NCI-H345 (cell line): ENCODE measurements at places on chromosomes 3 and 15.

- peak; percentile 5 for DNase-seq
Observed at GRCh38 chr3:10553591-10554235, 48.3 kb upstream of the ATP2B2 start.

DNA sequence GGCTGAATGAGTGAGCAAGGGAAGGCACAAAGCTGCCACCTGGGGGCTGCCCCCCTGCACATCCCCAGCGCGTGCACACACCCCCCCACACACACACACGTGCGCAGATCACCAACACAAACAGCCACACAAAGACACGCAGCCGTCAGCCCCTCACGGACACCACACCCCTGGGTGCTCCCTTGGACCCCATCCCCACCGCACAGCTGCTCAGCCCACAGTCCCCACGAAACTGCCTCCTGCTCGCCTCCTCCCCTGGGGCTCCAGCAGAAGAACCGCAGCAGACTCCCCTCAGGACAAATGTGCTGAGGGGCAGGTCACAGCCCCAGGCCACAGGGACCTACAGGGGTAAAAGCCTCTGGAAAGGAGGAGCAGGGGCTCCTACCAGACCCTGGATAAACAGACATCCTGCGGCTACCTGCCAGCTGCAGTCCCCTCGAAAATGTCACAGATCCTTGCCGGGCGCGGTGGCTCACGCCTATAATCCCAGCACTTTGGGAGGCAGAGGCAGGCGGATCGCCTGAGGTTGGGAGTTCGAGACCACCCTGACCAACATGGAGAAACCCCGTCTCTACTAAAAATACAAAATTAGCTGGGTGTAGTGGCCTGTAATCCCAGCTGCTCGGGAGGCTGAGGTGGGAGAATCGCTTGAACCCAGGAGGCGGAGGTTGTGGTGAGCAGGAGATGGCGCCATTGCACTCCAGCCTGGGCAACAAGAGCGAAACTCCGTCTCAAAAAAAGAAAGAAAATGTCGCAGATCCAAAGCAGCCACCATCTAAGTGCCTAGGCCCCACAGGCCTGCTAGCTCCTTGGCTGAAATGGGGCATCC lies 6.5 kb downstream of the TWF2 start:
- no peak for DNase-seq

- no peak for DNase-seq
Observed at GRCh38 chr3:183896610-183897009, 11.9 kb upstream of the PARL start.

- no peak for DNase-seq
Observed at GRCh38 chr3:5184499-5184898, 3.0 kb upstream of the EDEM1 start.

GRCh38 chr3:32126305-32127015 lies 20.0 kb downstream of the GPD1L start:
- no peak for DNase-seq

- no peak for DNase-seq
Observed at GRCh38 chr3:124274051-124274450, 282.1 kb upstream of the ROPN1 start.

GRCh38 chr3:57068437-57069089 lies 8.1 kb downstream of the SPATA12 start:
- DNase-seq, result no peak

DNA sequence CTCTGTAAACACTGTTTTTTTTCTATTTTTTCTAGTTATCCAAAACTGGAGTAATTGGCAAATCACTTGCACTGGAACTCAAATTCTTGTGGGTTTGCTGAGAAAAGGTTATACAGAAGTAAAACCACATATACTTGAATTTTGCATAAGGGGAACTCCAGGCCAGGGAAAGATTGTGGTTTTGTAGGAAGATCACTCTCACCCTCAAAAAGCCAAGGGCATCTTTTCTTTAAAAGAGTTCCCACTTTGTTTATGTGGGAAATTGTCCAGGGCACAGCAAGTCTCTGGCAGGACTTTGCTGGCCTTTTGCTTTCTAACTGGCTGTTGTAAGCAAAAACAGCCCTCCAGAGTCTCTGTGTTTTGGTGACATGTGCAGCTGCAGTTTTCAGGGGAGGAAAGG lies 340.3 kb upstream of the RBMS3 start:
- DNase-seq, result no peak

- no peak for DNase-seq
Observed at GRCh38 chr15:84750583-84751092, 2.2 kb downstream of the ZNF592 start.

GRCh38 chr3:136606990-136607389 lies 145.2 kb downstream of the STAG1 start:
- no peak for DNase-seq

DNA sequence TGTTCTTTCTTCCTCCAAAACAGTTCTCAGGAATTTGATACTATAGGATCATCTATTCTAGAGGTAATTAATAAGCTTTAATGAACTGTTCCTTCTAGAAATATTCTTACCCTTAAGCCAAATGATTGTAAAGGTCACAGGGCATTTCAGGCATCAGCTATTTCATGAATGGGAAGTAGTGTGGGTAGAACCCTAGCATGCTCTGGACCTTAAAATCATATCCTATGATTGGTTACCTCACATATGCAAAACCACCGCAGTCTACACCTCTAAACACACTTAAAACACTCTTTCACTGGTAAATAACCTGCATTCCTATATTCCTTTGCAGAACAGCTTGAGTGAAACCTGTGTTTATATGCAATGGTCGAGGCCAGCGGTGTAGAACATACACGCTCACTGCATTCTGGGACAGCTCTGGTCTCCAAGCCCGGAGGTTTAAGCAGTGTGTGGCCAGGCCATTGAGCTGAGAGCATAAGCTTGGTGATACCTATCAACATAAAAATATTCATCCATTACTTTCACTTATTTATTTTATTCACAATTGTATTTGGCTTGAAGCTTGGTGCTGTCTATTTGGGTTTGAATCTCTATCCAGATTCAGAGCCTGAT lies 87.7 kb upstream of the RASGRP1 start:
- DNase-seq, result no peak

- DNase-seq, result no peak
Observed at GRCh38 chr3:23987356-23987755, 42.3 kb downstream of the NR1D2 start.

DNA sequence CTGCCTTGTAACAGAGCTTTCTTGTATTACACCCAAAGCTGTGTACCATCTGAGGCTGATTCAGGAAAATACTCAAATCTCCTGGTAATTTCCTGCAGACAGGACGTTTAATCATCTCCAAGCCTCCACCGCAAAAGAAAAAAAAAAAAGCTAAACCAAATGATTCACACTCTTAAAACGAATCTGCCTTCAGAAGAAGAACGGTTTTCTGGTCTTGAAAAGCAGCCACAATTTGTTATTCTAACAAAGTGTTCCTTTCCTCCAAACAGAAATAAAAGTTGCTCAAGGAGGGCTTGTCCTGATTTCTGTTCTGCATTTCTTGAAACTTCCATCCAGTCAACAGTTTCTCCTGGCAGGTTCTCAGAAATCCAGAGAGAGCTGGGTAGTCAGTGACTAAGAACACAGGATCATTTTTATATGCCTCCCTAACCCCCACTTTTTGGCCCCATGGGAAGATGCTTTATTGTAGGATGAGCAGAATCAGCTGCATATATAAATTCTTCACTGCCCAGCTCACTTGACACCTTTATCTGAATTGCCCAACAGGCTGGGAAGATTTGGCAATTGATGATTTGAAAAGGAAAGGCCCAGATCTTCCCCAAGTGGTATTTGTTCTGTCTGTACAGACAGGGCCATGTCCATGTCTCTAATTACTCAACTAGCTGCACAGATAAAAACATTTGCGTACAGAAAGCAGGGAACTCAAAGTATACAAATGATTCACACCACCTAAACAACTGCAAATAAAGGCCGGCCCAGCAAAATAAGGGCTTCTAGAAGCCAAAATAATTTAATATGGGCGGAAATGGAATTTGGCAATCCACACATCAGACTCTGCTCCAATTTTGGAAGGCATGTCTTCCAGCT lies 41.0 kb upstream of the PRICKLE2 start:
- no peak for DNase-seq

- no peak for DNase-seq
Observed at GRCh38 chr3:24472358-24472757, 22.3 kb downstream of the THRB start.

DNA sequence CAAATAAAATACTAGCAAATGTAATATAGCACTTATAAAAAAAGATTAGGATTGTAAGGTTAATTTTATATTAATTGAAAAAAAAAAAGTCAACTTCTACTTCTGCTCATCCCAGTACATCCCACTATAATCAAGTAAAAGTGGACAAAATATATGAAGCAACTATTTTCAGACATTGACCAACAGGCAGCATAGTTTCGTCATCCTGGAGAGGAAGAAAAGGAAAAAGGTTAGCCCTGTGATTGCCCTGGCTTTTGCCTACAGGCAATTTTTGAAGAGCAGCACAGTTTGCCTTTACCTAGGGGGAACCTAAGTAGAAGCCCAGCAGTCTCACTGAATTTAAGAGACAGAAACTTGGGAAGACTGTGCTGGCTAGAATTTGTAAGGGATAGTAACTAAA lies 52.2 kb upstream of the ACTC1 start:
- DNase-seq, result no peak

DNA sequence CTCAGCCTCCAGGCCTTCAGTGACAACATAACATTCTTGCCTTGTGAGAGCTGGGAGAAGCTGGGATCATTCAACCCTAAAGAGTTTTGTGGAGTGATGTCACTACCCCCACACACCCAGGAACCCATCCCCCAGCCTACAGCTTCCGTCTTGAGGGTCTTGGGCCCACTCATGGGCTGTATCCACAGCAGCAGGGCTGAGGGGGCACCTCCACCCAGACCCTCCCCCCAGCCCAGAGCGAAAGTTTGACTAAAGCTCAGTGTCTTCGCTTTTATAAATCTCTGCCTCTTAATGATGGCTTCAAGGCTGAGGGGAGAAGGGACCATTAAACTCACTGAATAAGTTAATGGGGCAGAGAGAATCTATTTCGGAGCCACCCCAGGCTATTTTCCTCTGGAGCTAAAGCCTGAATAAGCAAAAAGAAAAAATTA lies 23.8 kb downstream of the NTRK3 start:
- DNase-seq, result no peak

GRCh38 chr15:74262151-74262550 lies 26.0 kb downstream of the CCDC33 start:
- no peak for DNase-seq

GRCh38 chr3:66322436-66322835 lies 101.6 kb downstream of the SLC25A26 start:
- DNase-seq, result no peak

- no peak for DNase-seq
Observed at GRCh38 chr15:77500989-77501388, 80.3 kb downstream of the HMG20A start.

DNA sequence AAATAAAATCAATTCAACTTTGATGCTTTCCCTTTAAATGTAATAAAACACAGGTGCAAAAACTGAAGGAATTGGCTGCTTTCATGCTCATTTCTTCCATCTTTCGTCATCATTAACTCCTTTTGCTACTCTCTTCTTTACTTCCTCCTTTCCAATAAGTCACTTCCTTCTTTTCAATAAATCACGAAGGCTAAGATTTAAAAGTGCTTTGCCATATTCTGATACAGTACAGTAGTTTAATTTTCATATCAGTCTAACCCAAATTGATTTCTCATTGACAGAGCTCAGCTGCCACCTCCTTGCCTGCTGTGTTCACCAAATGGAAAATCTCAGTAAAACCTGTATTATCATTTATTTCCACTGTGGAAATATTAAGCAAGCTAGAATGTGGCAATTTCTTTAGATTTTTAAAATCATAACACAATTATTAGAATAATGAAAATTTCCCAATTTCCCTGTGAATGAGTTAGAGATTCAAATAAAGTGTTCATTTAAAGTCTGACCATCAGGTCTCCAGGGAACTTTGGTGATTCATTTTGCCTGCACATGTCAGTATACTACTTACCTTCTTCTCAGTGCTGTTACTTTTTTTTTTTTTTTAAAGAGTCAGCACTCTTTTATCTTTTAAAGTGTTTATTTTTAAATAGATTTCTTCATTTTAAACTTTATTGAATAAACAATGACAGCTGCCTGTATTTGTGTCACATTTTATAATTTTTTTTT lies 41.6 kb downstream of the NANOGP8 start:
- no peak for DNase-seq

- DNase-seq, result no peak
Observed at GRCh38 chr3:13616359-13616758, 67.4 kb downstream of the FBLN2 start.

GRCh38 chr3:43729707-43730414 lies 39.1 kb downstream of the ABHD5 start:
- DNase-seq, result no peak

DNA sequence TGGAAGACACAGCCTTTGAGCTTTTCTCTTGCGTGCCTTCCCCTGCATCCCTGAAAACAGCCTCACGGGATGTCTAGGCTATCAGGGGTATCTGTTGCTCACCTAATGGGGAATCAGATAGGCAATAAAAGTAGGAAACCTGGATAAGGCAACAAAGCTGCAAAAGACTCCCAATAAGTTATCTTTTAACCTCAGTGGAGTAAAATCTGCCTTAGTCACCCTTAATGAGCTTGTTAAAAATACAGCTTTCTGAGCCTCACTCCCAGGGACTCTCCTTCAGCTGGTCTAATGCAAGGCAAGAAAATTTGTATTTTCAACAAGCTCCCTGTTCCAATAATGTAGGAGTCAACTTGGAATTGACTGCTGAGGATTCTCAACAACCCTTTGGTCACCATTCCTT lies 25.6 kb downstream of the ILDR1 start:
- DNase-seq, result no peak

DNA sequence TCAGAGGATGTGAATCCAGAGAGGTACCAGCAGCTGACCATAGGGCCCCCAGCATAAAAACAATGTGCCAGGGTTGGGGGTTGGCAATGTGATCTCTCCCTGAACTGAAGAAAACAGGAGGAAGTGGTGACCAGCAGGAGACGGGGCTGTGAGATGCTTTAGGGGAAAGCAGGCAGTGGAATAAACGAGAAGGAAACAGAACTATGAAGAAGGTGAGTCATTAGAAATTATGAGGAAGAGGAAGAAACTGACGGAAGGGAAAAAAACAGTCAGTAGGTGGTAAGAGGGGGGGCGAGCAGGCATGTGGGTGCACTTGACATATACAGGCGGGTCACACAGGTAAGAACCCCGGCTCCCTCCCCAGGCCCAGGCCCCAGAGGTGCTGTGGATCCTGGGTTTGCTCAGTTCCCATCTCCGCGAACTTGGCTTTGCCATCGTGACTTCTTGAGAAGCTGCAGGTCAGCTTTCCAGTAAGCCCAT lies 42.2 kb upstream of the B3GNT5 start:
- no peak for DNase-seq

GRCh38 chr3:173762501-173762900 lies 365.0 kb downstream of the NLGN1 start:
- no peak for DNase-seq

GRCh38 chr3:11589706-11590105 lies 54.0 kb downstream of the VGLL4 start:
- DNase-seq, result no peak

GRCh38 chr15:82810061-82810889 lies 847 bp downstream of the WHAMM start:
- DNase-seq, result peak; percentile 41

GRCh38 chr3:81666502-81667121 lies 94.8 kb downstream of the GBE1 start:
- no peak for DNase-seq
